Endothelial cell of umbilical vein (primary cell): ENCODE measurements at places on chromosomes 2 and 18.

DNA sequence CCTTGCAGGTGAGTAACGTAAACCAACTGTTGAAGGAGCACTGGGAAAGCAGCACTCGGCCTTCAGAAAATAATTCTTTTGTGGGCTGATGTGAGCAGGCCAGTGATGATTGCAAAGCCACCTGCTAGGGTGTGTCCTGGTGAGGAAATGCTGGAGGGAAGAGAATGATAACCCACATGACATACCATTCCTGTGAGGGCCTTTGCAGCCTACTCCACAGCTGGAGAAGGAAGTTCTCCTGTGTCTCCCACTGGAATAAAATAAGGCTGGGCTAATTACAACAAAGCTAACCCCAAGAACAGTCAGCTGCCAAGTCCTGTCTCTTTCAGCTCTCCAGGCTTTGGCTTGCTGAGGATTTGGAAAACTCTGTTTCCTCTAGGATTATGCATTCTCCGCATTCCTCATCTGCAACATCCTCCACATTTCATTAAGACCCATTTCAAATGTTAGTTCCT is 16.7 kb upstream of the DSG1 start:
- H3K4me1 ChIP-seq, result peaks cover 23% of the 10 kb centered on the region
- H3K4me3 ChIP-seq, result no peak overlapping the region
- DNase-seq, result no peak
- no peaks in the 10 kb centered on the region for H3K36me3 ChIP-seq
- H3K27me3 ChIP-seq, result no peaks in the 10 kb centered on the region

DNA sequence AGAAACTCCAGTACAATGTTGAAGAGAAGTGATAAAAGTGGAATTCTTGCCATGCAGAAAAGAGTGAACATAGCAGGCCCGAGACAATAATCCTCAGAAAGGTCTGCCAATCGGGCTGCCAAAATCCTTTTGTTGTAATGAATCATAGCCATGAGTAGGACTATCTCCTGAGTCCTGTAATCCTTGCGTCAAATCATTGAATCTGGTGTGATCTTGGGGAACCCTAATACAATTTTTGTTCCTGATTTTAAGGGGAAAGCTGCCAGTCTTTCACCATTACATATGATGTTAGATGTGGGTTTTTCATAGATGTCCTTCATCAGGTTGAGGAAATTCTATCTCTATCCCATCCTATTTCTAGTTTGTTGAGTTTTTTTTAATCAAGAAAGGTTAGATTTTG is 2.2 kb downstream of the TPGS2 start:
- no peak overlapping the region for H3K4me3 ChIP-seq
- no peak overlapping the region for H3K27ac ChIP-seq
- peaks cover 18% of the 10 kb centered on the region for H3K4me1 ChIP-seq
- no peak for DNase-seq

- no peaks in the 10 kb centered on the region for H3K36me3 ChIP-seq
- no peak overlapping the region for H3K27ac ChIP-seq
- H3K4me3 ChIP-seq, result no peak overlapping the region
- H3K27me3 ChIP-seq, result no peaks in the 10 kb centered on the region
- peaks cover 6% of the 10 kb centered on the region for H3K4me1 ChIP-seq
- no peak for DNase-seq
Observed at GRCh38 chr2:203740871-203741281, 34.4 kb downstream of the CD28 start.

DNA sequence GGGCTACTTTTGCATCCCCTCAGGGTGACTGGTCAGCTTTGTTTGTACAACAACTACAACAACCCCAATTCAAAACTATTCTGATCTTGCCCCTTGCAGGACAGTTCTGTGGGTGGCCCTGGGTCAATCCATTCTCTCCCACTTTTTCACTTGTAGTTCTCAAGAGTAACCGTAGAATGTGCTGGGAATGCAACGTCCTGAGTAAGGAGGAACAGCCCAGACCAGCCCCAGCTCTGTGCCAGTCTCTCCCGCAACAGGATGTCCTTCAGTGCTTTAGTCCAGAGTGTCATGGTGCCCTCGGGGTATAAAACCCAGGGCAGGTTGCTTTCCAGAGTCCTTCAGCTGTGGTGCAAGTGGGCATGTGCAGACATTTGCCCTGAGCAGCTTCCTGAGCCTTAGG is 22.1 kb upstream of the TEX51 start:
- no peak overlapping the region for H3K4me3 ChIP-seq
- no peak overlapping the region for H3K27ac ChIP-seq
- H3K27me3 ChIP-seq, result no peaks in the 10 kb centered on the region
- no peaks in the 10 kb centered on the region for H3K36me3 ChIP-seq
- no peak for DNase-seq

GRCh38 chr2:40554665-40555294 is 102.9 kb upstream of the SLC8A1 start:
- DNase-seq, result peak; percentile 69
- H3K27me3 ChIP-seq, result no peaks in the 10 kb centered on the region
- H3K4me3 ChIP-seq, result no peak overlapping the region
- H3K4me1 ChIP-seq, result no peaks in the 10 kb centered on the region
- H3K36me3 ChIP-seq, result no peaks in the 10 kb centered on the region
